ENCODE measurements at places on chromosomes 2 and 18.

- no peak for DNase-seq
Measured at GRCh38 chr18:7458884-7459283, 108.2 kb upstream of the PTPRM start.

GRCh38 chr2:197054437-197054836, 127.9 kb upstream of the PGAP1 start:
- DNase-seq, result no peak

DNA sequence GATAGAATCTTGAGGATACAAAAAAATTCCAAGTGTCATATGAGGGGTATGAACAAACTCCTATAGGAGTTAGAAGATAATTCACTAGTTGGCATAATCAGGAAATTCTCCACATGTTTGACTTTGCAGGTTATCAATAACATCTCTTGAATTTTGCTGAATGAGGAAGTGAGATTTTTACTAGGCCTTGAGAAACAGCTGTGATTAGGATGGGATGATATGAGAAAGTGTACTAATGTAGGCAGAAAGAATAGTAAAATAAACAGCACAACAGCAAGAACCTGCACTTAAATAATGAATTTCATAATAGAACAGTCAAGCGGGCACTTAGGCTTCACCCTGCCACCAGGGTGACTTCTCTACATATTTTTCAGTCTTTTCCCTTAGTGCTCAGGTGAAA, 570.8 kb upstream of the CRIM1 start:
- no peak for DNase-seq

DNA sequence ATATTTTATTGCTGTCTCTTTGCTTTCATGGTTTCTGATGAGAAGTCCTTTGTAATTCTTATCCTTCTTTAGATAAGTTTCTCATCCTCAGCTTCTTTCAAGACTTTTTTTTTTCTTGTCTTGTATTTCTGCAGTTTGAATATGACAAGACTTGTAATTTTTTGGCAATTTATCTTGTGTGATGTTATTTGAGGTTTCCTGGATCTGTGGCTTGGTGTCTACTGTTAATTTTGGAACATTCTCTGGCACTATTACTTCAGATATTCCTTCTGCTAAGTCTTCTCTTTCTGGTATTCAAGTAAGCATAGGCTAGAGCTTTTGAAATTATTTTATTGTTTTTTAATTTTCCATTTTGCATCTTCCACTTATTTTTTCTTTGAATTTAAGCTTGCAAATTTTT, 1083.2 kb downstream of the CNTNAP5 start:
- DNase-seq, result no peak

- DNase-seq, result no peak
Measured at GRCh38 chr2:180660881-180661685, 319.3 kb upstream of the UBE2E3 start.

DNA sequence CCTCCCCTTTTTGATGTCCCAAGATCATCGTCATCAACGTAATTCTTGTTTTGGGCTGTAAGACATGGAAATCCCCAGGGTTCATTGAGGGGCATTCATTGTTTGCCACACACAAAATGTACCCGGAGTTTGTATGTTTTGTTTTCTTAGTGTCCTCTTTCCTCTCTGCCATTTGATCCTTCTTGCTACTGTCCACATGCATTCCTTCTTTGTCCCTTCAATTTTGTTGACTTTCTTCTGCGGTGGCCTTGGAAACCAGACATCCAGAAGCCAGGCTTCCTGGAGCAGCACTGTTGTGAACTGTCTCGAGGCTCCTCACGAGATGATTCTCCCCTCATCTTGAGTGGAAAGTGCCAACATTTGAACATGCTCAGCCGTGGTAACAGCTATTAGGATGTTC, 24.8 kb downstream of the IGFBP2 start:
- no peak for DNase-seq

- DNase-seq, result no peak
Measured at GRCh38 chr2:197710424-197711042, 5.4 kb downstream of the MARS2 start.

GRCh38 chr2:103159018-103159417, 397.2 kb downstream of the TMEM182 start:
- DNase-seq, result no peak

- DNase-seq, result no peak
Measured at GRCh38 chr18:3395466-3395865, 54.5 kb upstream of the TGIF1 start.

DNA sequence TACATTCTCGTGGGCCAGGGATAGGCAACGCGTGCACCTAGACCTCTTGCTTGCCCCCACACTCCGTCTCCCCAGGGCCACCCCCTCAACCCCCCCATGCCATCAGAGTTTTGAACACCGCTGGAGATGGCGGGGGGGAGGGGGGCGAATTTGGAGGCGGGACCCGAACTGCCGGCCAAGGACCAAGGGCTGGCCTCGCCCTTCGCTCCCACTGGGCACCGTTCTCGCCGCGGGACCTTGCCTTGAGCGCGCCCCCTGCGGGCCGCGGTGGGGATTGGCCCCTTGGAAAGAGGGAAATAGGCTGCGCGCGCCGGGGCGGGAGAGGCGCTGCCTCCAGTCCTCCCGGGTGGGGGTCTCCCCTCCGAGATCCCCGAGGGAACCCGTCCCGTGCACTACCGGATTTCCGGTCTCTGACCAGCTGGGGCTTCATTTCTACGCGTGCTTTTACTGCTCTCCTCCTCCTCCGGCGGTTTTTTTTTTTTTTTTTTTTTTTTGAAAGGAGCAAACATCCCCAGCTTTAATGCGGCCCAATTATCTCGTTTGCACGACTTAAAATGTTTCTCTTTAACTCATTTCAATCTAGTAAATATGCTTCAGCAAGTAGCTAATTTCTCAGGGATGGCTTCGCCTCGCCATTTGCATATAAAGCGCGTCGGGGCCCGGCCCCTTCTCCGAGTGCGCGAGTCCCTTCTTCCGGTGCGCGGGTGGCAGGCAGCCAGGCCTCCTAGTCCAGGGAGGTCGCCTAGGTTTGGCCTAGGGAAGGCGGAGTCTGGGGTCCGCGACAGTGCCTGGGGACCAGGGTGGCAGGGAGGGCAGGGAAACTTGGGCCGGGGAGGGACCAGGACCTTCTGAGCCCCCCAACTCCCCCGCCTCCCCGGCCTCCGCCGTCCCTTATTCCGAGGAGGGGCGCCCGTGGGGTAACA, 10.0 kb upstream of the GBX2 start:
- no peak for DNase-seq

GRCh38 chr18:46296656-46297055, 192.5 kb downstream of the HAUS1 start:
- no peak for DNase-seq

- no peak for DNase-seq
Measured at GRCh38 chr2:229270551-229271410, at the start of gene PID1. Gene PID1, minus strand, starts transcription at chr2:229271287. Its CDS starts 244 bp downstream, at chr2:229271043.

DNA sequence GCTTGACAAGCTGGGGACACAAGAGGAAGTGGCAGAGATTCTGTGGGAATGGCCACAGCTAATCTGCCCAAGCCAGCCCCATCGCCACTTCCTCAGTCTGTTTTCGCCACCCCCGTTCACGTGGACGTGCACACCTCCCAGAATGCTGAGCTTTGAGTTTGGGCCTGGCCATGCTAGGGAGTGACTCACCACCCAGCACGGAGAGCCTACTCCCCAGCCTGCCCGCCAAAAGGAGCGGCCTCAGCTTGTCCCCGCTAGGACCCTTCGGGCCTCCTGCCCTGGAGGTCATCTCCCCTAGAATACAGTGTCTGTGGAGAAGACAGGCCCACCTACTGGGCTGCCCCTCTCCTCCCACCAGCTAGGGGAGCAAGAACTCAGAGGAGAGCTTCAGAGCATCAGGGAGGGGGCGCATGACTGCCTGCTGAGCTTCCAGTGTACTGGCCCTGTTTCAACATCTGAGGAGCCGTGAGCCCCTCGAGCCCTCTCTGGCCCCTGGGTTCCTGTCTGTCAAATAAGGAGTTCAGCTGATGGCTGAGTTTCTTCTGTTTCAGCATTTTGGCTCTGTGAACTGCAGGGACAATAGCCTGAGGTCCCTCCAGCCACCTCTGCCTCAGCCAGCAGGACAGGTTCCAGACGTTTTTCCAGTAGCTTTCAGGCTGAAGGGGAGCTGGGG, 5.1 kb downstream of the SLC35F6 start:
- no peak for DNase-seq

DNA sequence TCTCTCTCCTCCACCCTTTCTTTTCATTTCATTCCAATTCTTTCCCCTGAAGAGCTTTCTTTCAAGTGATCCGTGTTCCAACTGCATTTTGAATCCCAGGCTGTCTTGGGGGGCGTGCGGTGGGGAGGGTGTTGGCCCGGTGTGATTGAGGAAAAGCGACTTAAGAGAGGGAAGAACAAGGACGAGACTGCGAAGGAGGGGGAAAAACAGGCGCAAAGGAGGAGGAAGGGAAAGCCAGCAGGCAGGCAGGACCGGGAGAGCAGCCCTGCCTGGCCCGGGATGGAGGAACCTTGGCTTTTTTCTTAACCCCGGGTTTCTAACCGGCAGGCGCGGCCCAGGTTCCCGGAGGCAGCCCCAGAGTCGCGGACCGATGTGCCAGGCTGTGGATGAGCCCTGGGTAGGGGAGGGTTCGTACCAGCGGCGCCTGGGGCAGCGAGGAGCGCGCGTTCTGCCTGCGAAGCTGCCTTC, 1.3 kb downstream of the ADCYAP1 start:
- no peak for DNase-seq

DNA sequence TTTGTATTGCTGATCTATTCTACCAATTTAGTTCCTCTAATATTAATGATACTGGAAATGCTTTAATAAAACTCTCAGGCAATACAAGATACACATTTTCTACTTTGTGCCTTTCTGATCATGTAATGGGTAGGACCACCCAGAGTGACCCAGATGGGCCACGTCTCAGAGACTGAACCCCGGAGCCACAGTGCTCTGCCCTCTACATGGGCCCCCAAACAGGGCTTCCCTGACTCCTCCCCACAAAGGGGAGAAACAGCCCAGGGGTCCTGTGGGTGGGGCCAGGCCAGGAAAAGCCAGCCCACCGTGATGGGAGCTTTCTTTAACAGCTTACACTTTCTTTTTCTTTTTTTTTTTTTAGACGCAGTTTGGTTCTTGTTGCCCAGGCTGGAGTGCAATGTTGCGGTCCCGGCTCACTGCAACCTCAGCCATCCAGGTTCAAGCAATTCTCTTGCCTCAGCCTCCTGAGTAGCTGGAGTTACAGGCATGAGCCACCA, 18.4 kb downstream of the HDAC4 start:
- no peak for DNase-seq

DNA sequence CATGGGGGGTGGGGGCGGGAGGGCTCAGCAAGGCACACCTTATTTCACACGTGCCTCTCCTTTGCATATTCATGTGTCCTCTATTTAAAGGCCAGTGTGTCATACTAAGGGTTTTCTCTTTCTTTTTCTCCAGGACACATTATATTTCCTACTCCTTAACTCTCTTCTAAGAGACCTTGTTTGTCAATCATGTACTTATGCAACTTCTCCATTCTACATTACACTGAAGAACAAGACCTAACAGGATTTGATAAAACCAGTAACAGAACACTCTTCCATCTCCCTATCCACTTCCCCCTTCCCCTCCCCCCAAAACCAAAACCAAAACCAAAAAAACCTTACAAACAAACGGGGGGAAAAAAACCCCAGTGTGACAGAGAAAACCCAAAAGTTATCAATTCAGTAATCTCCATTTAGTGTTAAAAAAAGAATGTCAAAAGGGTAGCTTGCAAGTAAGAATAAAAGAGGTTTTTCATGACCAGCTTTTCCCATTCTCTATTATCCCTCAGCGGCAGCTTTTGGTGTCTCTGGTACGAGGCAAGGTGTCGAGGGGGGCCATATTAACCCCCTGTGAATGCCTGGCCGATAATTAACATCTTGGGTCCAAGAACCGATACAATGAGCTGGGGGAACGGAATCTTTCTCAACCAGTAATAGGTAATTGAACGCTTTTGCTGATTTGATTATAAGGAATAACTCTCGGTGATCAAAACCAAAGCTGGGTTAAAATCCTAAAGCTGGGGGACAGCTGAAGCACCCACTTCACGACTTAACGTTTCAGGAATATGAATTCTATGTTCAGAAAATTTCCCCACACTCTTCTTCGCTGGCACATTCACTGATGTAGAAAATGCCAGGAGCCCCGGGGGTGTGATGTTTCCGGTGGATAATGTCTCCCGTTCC, 191.0 kb upstream of the TCF4 start:
- DNase-seq, result no peak

DNA sequence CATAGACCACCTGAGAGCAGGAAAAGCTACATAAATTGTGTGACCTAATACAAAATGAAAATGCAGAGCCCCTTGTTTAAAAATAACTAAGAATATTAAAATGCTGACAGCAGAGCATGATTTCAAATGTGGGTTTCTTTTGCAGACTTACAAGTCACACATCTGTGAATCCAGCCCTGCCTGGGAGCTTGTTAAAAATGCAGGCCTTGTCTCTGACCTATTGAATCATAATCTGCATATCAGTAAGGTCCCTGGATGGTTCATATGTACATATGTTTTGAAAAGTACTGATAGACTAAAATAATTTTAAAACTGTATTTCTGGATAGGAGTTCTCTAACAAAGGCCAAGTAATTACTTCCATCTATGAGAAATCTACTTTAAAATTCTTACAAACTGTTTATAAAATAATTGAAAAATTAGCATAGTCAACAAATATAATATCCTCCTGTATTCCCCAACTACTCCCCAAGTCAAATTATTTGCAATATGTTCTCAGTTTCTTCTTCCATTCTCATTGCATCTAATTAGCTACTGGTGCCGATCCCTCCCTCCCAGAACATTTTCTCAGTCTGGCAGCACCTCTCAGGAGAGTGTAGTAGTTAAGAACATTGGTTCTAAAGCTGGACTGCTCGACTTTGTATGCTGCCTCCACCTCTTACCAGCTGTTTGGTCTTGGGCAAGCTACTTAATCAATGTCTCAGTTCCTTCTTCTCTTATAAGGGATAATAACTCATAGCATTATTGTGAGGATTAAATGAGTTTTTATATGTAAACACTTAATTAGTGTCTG, 1040.4 kb upstream of the CDH2 start:
- no peak for DNase-seq

GRCh38 chr2:24826773-24827145, 33.5 kb downstream of the CENPO start:
- DNase-seq, result no peak

DNA sequence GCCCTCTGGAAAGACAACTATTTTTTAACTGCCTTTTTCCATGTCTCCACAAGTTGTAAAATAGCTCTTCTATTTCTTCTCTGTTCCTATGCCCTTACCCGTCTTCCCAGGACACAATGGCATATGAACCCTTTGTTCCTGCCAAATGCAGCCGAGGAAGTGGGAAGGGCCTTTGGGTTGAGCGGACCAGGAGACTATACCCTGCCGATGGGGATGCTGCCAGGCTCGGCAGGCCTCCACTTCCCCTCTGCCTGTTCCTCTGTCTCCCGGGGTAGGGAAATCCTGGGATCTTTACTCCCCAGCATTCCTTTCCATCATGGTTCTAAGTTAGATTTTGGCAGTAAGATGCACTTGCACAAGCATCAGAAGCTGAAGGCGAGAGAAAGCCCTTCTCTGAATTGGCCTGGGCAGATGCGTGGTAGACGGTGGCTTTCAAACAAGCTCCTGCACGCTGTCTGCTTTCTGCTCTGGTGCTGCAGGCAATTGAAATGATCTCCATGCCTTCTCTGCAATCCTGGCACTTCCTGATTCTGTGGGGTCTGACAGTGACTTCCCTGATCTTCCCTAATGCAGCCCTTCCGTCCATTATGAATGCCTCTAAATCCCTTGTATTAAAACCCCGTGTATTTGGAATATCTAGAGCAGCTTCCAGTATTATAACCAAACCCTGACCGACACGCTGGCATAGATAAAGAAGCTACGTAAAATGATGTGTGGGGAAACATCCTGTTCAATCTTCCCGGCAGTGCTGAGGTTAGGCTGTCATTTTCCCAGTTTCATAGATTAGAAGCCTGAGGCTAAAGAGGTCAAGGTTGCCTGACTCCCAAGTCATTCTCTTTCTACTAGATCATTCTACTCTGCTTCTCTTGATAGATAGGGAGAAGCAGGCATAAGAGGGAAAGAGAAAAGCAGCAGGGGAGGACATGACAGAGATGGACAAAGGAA, 69.8 kb downstream of the MCFD2 start:
- DNase-seq, result no peak
